ENCODE measurements at places on chromosomes 6 and 20.

DNA sequence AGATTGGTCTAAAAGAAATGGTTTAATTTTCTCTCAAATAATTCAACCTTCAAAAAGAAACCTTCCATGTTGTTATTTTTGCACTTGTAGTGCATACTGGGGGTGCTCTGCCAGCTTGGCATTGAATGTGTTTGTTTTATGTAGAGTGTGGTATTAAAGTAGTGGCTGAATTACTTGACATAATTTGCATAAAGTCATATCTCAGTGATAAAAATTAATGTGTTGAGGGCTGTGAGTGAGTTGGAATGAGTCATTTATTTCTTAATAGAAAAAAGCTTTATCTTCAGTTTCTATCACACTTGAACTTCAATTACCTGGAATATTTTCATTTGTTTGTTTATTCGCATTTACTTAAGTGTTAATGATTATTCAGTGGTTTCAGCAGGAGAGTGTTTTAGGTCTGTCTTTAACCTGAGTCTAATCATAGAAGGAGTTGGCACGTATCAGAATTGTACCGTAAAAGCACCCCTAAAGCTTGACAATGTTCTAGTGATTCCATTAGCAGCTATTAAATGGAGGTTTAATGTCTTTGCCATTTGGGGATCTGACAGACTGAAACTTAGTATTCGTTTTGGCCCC is 801.2 kb upstream of the FLRT3 start:
- DNase-seq: no peak

DNA sequence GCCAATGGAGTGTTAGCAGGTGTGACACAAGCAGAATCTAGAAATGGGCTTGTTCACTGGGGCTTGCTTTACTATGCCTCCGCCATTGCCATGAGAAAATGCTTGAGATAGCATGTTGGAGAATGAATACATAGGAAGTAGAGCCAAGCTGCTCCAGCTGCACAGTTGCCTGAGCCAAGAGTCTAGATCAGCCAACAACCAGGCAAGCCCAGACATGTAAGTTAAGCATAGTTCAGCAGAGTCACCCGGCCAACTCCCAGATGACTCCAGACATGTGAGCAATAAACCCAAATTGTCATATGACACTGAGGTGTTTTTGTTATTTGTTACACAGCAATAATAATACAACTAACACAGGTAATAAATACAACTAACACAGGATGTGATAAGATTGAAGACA is 167.9 kb downstream of the HAO1 start:
- DNase-seq: no peak

DNA sequence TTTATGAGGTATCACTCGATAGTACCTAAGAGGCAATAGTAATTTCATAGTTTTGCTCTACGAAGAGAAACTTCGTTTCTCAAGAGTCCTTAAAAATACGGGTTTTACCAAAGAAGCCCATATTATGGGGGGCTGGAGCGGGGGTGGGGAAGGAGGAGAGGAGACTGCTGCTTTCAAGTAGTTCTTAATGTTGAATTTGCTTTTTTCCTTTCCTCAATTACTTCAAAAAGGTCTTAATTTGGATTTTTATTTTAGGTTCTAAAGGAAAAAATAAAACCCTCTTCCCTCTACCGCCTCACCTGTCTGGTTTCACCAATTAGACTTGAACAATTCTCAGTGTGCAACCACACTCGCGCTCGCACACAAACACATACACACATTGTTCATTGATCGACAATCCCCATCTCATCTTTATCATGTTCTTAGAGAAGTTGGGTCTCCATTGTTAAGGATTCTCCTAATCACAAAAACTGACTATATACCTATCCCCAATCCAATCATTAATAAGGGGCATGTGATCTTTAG is 97.2 kb downstream of the HFE start:
- no peak for DNase-seq

GRCh38 chr6:19691465-19692167 is 145.6 kb upstream of the ID4 start:
- DNase-seq: peak; percentile 71

DNA sequence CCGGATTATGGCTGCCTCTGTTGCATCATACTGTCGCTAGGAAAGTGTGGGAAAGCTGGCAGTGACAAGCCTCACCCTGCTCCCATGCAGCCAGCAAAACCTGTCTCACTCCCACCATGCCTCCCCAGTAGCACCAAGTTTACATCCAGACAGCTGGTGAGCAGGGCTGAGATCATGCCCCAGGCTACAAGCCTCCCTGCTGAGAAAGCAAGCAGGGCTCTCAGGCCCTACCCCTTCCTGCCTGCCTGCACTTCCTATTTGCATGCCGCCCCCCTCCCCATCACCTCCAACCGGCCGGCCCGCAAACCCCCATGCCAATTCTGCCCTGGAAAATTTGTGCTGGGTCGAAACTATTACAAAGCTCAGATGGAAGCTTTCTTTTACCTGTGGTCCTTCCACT is 408.2 kb upstream of the FKBP1C start:
- no peak for DNase-seq
